ENCODE measurements at places on chromosomes 16 and 17.

DNA sequence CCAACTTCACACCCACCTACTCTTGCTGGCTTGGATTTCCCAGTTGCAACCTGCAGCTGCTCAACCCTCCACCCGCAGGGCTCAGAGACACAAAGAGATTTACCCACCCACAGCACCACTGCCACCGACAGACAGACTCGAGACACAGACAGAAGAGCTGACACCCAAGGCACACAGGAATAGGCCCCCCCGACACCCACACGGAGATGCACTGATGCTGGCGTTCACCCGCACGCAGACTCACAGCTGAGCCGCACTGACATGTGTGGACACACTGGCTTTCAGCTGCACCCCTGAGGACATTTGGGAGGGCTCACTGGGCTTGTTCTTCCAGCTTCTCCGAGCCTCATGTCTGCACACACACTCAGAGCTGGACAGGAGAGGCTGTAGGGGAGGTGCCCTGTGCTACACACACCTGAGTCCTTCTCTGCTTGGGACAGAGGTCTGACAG lies 8.2 kb downstream of the STX1B start:
- H3K4me3 ChIP-seq, result no peak overlapping the region
- H3K36me3 ChIP-seq, result no peaks in the 10 kb centered on the region
- peaks cover 12% of the 10 kb centered on the region for H3K27me3 ChIP-seq
- H3K4me1 ChIP-seq, result peaks cover 2% of the 10 kb centered on the region

DNA sequence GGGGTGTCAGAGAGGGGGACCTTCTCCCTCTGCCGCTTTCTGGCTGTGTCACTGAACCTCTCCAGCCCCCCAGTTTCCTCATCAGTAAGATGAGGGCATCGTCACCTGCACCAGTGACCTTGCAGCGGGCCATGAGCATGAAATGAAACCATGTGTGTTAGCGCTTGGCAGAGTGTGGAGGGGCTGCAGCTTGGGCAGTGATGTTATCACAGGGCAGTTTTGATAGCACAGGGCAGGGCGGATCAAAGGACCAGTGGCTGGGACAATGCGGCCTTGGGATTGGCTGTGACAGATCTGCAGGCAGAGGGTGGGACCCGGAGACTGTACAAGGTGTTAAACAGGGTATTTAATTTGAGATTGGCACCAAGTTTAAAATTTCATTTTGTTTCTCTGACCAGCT lies 38.9 kb upstream of the NAT9 start:
- H3K4me3 ChIP-seq, result no peak overlapping the region
- H3K27me3 ChIP-seq, result no peaks in the 10 kb centered on the region
- no peak for DNase-seq

GRCh38 chr17:4725646-4726310 lies 5.5 kb upstream of the MED11 start:
- H3K4me1 ChIP-seq, result peaks cover 19% of the 10 kb centered on the region
- no peaks in the 10 kb centered on the region for H3K27me3 ChIP-seq
- no peak for DNase-seq
- H3K36me3 ChIP-seq, result peaks cover 23% of the 10 kb centered on the region

DNA sequence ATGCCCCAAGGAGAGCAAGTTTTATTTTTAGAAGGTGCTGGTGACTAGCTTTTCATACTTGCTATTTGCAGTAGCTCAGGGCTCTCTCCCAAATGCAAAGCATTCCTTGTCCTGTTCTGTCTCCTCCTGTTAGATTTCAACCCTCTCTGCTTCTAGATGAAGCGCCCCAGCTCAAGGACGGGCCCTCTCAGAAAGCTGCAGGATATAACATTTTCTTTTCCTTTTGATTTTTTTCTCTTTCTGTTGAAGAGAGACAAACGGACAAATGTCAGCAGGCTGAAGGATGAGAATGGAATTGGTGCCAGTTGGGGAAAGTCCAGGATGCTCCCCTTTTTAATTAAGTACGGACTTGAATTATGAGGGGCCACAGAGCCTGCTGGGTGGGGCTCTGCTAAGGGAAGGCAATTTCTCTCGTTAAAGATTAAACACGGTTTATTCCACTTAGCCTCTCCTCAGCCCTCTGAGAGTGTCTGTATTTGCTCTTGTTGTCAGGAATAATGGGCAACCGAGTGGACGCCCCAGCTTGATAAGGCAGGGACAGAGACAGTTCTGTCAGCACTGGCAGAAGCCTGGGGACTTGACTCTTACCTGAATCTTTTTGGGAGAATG lies 6.2 kb upstream of the ETV4 start:
- H3K4me1 ChIP-seq, result peaks cover under 1% of the 10 kb centered on the region
- DNase-seq, result no peak
- H3K27ac ChIP-seq, result no peak overlapping the region
- peaks cover 4% of the 10 kb centered on the region for H3K36me3 ChIP-seq
- H3K27me3 ChIP-seq, result peaks cover 54% of the 10 kb centered on the region

DNA sequence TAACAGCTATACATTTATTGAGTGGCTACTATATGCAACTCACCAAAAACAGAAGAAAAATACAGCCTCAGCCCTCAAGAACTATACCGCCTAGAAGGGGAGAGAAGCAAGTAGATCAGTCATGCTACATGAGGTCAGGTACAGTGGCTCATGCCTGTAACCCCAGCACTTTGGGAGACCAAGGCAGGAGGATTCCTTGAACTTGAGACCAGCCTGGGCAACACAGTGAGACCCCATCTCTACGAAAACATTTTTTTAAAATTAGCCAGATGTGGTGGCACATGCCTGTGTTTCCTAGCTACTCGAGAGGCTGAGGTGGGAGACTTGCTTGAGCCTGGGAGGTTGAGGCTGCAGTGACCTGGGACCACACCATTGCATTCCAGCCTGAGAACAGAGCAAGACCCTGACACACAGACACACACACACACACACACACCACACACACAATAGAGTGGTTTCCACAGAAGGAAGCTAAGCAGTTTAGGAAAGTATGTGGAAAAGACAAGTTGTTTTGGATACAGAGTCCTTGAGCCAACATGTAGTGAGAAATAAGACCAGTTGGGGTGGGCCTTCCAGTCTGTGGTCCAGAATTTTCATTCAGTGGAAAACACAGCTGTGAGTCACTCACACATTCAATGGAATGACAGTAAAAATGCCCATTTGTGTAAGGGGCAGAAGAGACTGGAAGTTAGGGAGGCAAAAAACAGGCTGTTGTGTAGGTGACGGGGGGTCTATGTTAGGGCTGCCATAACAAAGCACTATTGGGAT lies 10.7 kb upstream of the SNTB2 start:
- H3K4me3 ChIP-seq, result no peak overlapping the region
- H3K36me3 ChIP-seq, result peaks cover 3% of the 10 kb centered on the region
- no peak for DNase-seq
- H3K27me3 ChIP-seq, result no peaks in the 10 kb centered on the region
- H3K27ac ChIP-seq, result no peak overlapping the region

- no peak overlapping the region for H3K27ac ChIP-seq
- H3K4me1 ChIP-seq, result peaks cover 11% of the 10 kb centered on the region
- DNase-seq, result no peak
- no peak overlapping the region for H3K4me3 ChIP-seq
- no peaks in the 10 kb centered on the region for H3K36me3 ChIP-seq
Measured at GRCh38 chr16:74770831-74771526, 3.6 kb downstream of the FA2H start.

GRCh38 chr16:10988879-10989278 lies 44.5 kb downstream of the CLEC16A start:
- H3K27me3 ChIP-seq, result no peaks in the 10 kb centered on the region
- H3K27ac ChIP-seq, result peak overlapping the region; percentile 39
- DNase-seq, result no peak

- H3K36me3 ChIP-seq, result peaks cover 49% of the 10 kb centered on the region
- no peak overlapping the region for H3K4me3 ChIP-seq
Measured at GRCh38 chr16:19517424-19518089, 4.3 kb downstream of the GDE1 start.

DNA sequence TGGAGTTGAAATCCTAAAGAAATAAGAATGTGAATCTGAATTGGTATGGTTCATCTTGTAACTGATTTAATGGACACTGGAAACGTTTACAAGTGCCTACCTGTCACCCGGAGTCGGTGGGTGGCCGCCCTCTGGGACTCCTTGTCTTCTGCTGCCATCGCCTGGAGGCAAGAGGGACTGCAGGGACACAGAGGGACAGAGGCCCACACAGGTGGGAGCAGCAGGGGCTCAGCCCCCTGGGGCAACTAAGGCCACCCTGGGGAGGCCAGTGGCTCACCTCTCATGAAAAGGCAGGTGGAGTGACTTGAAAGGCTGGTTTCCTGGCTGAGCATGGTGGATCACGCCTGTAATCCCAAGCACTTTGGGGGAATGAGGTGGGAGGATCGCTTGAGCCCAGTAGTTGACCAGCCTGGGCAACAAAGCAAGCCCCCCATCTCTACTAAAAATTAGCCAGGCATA lies 23.2 kb downstream of the TMEM92 start:
- peaks cover 7% of the 10 kb centered on the region for H3K36me3 ChIP-seq
- H3K4me3 ChIP-seq, result no peak overlapping the region
- H3K27ac ChIP-seq, result peak overlapping the region; percentile 19
- peak; percentile 81 for DNase-seq

DNA sequence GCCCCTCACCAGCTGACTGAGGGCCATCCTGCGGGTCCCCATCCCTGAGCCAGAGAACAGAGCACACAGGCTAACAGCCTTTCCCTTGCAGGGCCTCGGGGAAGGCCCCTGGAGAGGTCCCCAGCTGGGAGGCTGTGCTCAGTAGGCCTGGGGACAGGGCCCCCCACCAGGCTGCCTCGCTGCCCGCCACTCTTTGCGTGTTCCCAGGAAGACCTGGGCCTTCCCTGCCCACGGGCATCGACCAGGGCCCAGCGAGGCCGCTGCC lies 785 bp downstream of the HID1 start:
- H3K36me3 ChIP-seq, result no peaks in the 10 kb centered on the region
- peak overlapping the region; percentile 74 for H3K4me3 ChIP-seq
- peaks cover 6% of the 10 kb centered on the region for H3K4me1 ChIP-seq
- no peak overlapping the region for H3K27ac ChIP-seq
- peaks cover 5% of the 10 kb centered on the region for H3K27me3 ChIP-seq

- H3K27ac ChIP-seq, result no peak overlapping the region
- peaks cover 16% of the 10 kb centered on the region for H3K27me3 ChIP-seq
- H3K4me3 ChIP-seq, result no peak overlapping the region
- DNase-seq, result no peak
- peaks cover 2% of the 10 kb centered on the region for H3K4me1 ChIP-seq
- no peaks in the 10 kb centered on the region for H3K36me3 ChIP-seq
Measured at GRCh38 chr17:149231-149630, 11.9 kb downstream of the SCGB1C2 start.

GRCh38 chr16:2032285-2033056 lies 5.8 kb downstream of the NHERF2 start:
- DNase-seq, result no peak
- no peak overlapping the region for H3K4me3 ChIP-seq
- no peak overlapping the region for H3K27ac ChIP-seq
- no peaks in the 10 kb centered on the region for H3K27me3 ChIP-seq
- no peaks in the 10 kb centered on the region for H3K36me3 ChIP-seq
- H3K4me1 ChIP-seq, result no peaks in the 10 kb centered on the region

DNA sequence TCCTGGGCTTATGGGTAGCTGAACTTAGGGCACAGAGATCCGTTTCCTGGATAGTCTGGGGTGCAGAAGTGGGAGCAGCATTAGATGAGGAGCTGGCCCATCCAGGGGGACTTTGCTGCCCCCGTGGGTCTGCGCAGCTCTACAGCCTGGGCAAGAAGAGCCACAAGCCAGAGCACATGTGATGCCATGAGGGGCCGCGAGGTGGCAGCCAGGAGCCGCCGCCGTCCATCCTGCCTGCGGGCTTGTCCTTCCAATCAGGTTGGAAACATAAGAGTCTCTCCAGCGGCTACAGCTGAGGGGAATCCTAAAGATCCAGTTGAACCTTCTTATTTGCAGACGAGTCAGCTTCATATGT lies 21.9 kb downstream of the C1QTNF1 start:
- H3K27ac ChIP-seq, result no peak overlapping the region
- no peak overlapping the region for H3K4me3 ChIP-seq
- no peaks in the 10 kb centered on the region for H3K4me1 ChIP-seq
- peak; percentile 56 for DNase-seq
- H3K36me3 ChIP-seq, result peaks cover 8% of the 10 kb centered on the region
